Panc1 (cell line): ENCODE measurements at places on chromosomes 12 and 14.
A peak's percentile ranks its signal among the peaks of the same experiment; 100 is the strongest.

GRCh38 chr12:153080-153746, 60.7 kb downstream of the SLC6A12 start:
- DNase-seq, result peak; percentile 25

DNA sequence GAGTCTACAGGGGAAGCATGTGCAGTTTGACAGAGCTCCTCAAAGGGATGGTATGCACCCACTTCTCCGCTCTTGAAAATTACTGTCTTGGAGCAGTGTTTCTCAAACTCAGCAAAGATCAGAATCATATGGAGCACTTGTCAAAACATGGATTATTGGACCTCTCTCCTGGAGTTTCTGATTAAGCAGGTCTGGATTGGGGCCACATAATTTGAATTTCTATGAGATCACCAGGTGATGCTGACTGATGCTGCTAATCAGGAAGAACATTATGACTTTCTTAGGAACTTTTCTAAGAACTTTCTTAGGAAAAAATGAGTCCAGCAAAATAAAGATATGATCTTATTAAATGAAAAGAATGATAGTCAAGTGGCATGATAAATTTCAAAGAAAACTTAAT, 144.3 kb downstream of the CPNE8 start:
- no peak for DNase-seq

DNA sequence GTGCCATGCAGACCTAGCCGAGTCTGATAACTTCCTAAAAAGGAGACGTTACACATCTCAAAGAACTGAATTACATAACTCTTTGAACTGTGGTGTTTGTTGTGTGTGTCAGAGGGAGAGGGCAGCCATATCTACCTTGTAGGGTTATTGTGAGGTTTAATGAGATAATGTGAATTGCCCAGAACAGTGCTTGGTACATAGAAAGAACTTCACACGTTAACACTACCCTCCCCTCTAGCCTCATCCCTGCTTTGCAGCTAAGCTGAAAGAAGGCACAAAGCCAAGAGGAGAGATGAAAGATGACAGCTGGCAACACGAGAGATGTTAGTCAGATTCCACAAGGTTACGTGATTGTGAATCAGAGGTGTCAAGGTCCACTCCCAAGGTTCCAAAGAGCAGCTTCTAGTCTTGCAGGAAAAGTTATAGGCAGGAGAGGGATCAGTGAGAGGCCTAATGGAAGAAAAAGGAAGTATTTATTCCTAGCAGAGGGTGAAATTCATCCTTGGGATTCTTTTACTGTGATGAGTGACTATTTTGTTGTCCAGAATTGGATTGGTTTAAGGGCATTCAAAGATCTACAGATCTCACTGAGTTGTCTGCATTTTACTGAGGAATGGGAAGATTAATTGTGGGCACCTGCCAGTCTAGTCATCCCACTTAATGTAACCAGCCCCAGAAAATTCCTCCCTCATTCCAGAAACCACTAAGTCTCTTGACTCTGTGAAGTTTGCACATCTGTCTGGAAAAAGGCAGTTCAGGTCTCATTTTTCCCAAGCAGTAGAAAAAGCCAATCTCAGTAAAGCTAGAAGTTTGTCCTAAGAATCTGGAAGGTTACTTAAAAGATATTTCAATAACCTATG, 25.9 kb upstream of the WNK1 start:
- peak; percentile 17 for DNase-seq

DNA sequence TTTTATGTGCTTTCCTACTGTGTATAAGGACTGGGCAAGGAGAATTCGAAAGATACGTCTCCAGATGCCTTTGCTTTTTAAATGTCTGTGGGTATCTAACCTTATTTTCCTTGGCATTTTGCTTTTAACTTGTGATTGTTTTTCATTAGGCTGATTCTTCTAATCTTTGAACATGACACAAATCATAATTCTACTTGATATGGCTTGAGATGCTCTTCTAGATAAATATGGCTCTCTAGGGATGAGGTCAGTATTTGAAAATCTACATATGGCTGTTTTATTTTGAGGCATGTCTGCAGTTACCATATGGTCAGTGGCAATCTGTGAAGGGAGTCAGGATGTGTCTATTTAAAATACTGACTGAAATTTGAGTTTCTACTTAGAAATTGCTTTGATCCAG, 139.2 kb downstream of the SLC2A13 start:
- DNase-seq, result no peak

- no peak for DNase-seq
Observed at GRCh38 chr12:75058228-75058627, 151.4 kb downstream of the KCNC2 start.

DNA sequence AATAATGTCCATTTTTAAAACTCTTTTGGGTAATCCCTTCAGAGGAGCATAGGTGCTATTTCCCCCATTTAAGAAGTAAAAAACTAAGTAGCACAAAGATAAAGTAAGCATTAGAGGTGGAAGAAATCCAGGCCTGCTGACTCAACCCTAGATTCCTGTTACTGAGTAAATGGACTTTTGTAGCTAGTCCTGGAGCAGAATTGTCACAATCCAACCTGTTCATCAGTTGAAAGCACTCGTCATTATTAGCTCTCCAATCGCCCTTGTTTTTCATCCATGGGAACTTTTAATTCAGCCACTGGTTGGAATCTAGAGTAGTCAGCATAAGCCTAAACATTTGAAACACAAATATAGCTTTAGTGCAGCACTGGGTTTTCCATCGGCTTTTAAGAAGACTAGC, 139.5 kb upstream of the AMIGO2 start:
- DNase-seq, result peak; percentile 41

- DNase-seq, result no peak
Observed at GRCh38 chr12:18975933-18976332, 153.6 kb upstream of the PLEKHA5 start.

DNA sequence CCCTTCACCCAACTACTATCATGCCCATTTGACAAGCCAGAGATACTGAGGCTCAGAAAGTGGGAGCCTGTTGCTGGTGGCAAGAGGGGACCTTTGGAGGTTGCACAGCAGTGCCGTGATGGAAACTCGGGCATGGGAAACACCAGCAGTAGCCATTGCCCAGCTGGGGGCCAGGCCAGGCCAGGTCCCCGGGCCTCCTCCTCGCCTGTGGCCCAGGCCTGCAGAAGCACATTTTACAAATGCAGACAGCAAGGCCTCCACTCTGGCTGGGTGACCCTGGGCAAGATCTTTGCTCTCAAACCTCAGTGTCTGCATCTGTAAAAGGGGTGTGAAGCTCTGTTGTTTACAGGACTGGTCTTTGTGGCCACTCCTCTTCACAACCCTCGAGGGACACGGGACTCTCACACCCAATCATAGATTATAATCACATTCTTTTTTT, 4.5 kb upstream of the SH2B3 start:
- DNase-seq, result no peak

- DNase-seq, result no peak
Observed at GRCh38 chr12:1978078-1978862, 26.0 kb downstream of the DCP1B start.

DNA sequence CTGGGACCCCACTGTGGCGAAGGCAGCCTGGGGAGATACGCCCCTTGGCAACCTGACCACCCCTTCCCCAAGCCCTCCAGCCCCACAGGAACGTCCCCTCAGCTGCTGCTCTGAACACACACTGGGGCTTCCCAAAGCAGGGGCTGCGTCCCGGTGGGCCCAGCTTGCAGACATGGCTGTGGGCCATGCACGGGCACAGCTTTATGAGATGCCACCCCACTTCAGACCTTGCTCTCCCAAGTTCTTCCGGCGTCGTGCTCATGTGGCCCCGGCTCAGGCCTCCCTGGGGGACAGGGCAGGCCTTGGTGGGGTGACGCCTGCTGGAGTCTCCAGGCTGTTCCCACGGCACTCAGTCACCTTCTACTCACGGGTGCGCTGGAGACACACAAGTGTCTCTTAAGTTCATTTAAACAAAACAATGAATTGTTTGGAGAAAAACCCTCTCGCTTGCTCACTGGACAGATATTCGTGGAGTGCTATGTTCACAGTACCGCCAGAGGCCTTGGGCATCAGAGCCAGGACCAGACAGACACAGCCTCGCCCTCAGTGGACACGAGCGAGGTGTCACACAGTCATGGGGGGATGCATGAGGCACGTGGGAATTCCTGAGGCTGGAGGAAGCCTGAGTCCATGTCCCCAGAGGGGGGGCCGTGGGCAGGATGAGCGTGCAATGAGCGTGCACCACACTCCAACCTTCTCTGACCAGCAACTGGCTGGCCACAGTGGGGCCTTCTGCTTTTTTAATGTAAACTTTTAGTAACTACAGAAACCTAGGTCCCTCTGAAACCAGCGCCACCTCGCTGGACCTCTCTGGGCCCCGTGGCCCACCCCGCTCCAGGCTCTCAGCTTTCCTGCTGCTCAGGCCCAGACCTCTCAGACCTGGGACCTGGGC, 4.3 kb downstream of the GALNT9 start:
- DNase-seq, result no peak

DNA sequence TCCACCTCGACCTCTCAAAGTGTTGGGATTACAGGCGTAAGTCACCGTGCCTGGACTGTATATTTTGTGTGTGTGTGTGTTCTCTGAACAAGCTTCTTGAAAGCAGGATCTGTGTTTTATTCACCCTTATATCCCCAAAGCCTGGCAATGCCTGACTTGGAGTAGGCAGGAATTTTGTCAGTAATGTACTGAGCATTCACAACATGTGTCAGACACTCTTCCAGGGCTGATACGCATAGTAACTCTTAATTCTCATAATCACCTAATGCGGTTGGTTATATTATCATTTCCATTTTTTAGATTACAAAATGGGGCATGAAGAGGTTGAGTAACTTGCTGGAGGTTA, 50.4 kb upstream of the PLEKHG3 start:
- DNase-seq, result no peak
